ENCODE measurements at places on chromosomes 6 and 20.
A peak's percentile ranks its signal among the peaks of the same experiment; 100 is the strongest.

- no peak for DNase-seq
These were observed 168.2 kb upstream of the CST7 start for GRCh38 chr20:24780674-24781417.

GRCh38 chr20:1415667-1416468 lies 23.0 kb upstream of the FKBP1A start:
- DNase-seq, result no peak

- DNase-seq, result no peak
These were observed 12.9 kb downstream of the TSPYL1 start for GRCh38 chr6:116266803-116267202.

DNA sequence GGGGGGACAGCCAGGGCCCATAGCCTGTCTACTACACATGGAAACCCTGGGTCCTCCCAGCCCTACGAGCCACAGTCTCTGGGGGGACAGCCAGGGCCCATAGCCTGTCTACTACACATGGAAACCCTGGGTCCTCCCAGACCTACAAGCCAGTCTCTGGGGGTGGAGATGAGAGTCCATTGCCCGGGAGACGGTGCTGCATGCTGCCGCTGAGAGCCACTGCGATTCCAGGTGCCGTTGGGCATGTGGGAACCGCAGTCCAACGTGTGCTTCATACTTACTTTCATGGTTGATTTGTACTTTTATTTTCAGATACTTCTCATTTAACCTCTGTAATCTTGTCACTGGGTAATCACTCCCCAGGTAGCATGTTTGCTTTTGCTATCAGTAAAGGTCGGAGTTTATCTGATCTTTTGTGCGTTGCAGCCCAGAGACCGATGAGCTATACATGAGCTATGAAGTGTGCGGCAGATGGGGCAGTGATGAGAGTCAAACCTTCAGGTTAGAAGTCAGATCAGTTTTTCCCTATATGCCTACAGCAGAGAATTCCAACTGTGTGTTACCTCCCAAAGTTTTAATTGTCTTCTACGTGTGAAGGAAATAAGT lies 58.2 kb downstream of the SMOC2 start:
- no peak for DNase-seq

DNA sequence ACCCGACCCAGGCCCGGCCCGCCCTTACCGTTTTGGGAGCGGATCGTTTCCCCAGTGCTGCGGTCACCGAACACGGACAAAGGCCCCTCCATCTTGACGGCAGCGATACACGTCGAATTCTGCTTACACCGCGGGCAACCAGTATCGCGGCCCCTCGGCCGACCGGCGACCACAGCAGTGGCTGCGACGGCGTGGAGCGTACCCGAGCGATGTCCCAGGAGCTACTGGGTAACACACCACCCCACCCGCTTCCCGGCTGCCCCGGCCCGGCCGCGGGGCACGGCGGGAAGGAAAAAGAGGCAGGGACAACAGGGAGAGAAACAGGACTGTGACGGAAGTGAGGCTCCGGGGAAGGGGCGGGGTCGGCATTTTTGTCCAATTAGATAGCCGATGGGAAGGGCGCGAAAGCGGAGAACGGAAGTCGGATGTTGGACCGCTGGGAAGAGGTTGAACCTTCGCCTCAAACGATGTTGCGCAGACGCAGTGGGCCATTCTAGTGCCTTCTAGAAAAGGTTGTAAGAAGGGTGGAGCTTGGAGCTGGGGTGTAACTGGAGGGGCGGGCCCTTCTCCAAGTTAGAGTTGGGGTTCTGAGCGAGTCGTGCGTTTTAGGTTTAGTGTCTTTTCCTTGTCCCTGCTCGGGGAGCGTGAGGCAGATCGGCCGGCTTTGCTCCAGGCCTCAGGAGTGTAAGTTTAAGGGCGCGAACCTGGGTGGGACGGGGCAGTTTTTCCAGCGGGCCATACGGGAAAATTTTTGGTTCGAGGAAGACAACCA lies at the start of gene TCP1:
TSS of gene TCP1 (minus strand) at position 226 of the 772 bp plus-strand sequence. CDS start at position 92, 134 bp downstream.
- peak; percentile 99 for DNase-seq

DNA sequence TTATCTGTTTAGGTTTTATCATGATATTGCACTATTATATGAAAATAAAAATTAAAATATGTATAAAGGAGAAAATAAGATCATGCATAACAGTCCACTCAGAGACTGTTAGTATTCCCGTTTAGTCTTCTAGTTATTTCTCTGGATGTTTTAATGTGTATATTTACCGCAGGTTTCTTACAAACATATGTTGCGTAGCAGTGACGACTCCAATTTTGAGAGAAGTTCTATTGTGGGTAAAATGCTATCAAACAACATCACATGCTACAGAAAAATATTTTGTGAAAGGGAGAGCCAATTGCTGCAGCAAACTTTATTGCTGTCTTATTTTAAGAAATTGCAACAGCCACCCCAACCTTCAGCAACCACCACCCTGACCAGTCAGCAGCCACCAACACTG lies 72.4 kb upstream of the NXT1 start:
- DNase-seq, result no peak

- DNase-seq, result peak; percentile 70
These were observed 5.3 kb downstream of the MMP9 start for GRCh38 chr20:46013829-46014516.

DNA sequence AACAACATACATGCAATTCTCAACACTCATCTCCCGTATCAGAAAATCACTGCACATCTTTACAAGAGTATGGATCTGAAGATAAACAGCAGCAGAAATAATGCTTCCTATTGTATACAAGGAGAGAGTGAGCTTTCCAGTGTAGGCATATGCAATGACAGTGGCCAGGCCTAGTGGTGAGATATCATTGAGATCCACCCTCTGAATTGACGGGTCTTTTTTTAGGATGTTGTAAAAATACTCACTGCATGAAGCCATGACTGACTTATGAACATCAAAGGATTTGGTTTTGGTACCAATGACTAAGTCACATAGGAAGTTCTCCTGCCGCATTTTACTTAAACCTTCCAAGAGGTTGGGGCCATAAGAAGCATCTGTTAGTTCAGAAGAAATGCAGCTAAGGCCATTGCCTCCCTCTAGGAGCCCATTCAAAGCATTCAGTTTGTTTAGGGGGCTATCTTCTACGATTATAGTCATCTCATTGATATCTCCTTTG lies 10.8 kb downstream of the KLHL31 start:
- DNase-seq, result no peak

DNA sequence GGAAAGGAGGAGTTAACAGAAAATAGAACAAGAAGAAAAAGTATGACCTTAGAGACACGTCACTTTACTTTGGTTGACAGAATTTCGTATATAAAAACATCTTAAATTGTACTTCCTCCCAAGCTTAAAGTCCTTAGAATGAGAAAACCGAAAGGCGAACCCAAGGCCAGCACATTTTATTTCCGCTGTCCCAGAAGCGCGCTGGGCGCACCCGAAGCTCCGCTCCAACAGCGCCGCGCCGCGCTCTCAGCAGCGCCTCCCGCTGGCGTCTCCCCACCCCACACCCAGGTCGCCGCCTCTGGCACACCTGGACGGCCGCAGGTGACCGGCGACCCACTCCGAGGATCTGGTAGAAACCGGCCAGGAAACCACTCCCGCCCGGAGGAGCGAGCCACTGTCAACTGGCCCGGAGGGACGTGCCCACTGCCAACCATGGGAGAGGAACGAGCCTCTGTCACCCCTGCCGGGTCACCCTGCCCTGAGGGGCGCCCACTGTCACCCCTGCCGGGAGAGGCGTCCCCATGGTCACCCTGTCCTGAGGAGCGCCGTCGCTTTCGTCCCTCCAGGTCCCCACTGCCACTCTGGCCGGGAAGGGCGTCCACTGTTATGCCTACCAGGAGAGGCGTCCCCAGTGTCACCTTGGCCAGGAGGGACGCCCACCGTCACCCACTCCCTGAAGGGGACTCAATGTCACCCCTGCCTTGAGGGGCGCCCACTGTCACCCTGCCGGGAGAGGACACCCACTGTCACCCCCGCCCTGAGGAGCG lies 824 bp downstream of the MPC1 start:
- peak; percentile 70 for DNase-seq

- DNase-seq, result no peak
These were observed 21.0 kb upstream of the MYT1 start for GRCh38 chr20:64143018-64143801.

All from stimulated activated CD4-positive, alpha-beta T cell treated with anti-CD3 and anti-CD28 coated beads, Interleukin-4, amount 100 ng/mL, for 1 hour (primary cell).